ENCODE measurements at places on chromosomes 13 and 19. TPM values are rescaled to one million over a fixed set of nuclear protein-coding genes. Genes with fewer than 3 reads are reported as not detected.

Gene TTC9B
- total RNA-seq: not detected

DNA sequence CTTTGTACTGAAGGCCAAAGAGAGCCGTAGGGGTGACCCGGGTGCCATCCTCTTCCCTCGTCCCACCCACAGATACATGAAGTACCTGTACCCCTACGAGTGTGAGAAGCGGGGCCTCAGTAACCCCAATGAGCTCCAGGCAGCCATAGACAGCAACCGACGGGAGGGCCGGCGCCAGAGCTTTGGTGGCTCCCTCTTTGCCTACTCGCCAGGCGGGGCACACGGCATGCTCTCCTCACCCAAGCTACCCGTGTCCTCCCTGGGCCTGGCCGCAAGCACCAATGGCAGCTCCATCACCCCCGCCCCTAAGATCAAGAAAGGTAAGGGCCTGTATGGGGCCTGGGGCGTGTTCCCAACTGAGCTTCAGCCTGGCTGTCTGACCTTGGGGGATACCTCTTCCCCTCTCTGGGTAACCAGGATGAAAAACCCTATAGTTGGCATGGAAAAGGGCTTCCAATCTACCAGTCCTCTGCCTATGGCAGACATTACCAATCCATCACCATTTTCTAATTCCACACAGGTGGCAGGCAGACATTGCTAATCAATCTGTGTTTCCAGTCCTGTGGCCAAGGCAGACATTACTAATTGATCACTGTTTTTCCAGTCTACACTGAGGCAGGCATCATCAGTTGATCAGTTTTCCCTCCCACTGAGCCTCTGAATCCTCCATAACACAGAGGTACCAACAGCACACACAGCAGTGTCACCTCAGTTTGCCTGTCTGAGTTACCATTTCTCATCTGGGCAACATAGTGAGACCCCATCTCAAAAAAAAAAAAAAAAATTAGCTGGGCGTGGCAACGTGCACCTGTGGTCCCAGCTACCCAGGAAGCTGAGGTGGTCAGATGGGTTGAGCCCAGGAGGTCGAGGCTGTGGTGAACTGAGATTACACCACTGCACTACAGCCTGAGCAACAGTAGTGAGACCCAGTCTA is 19.1 kb upstream of the WDR18 start:
- DNase-seq: no peak

GRCh38 chr13:22487932-22488331 is 692.8 kb upstream of the SGCG start:
- DNase-seq: no peak

GRCh38 chr19:28428663-28429348 is 784.1 kb downstream of the UQCRFS1 start:
- no peak for DNase-seq

GRCh38 chr19:52741951-52742485 is 7.2 kb upstream of the ZNF611 start:
- no peak for DNase-seq

Gene NLRP5
- not detected for total RNA-seq

DNA sequence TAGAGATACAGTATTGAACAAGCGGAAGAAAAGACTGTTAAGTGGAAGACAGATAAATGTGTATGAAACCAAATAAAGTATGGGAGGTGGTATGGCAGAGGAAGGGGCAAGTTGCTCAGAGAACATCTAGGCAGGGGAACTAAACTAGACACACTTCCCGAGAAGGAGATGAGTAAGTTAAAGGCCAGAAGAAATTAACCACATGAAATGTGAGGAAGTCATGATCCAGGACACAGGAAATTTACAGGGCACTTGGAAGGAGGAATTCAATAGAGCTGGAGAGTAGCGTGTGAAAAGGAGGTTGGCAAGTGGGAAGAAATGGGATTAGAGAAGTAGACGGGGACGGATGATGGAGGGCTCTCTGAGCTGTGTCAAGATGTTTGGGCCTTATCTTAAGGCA is 208.8 kb downstream of the COG6 start:
- no peak for DNase-seq

- no peak for DNase-seq
Measured at GRCh38 chr19:9498183-9498902, at the start of gene ZNF560. Gene ZNF560 (minus strand): TSS chr19:9498616. CDS start chr19:9475313, 23,303 bp downstream.

- no peak for DNase-seq
Measured at GRCh38 chr19:17944301-17944700, 11.5 kb downstream of the CCDC124 start.

Gene CGB3
- total RNA-seq: not detected

- DNase-seq: no peak
Measured at GRCh38 chr13:46571189-46571908, 18.4 kb downstream of the LRCH1 start.

Gene ACP7
- not detected for total RNA-seq

DNA sequence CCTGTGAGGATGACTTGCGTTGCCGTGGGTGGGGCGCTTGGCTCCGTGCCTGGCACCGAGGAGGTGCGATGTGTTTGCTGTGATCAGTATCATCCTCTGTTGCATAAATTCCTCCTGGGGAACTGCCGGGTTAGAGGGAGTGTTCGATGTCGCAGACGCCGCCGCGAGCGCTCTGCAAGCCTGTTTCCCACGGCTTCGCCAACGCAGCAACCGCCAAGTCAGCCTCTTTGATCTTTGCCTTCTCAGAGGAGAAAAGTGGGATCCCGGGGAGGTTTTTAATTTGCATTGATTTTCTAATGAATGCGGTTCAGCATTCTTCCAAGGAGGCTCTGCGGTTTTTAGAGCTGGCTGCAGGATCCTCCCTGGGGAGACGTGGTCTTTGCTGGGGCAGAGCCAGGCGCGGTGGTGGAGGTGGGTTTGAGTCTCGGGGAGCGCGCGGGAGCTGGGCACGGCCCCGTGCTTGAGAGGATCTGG is 7.6 kb downstream of the GPR32 start:
- DNase-seq: no peak

GRCh38 chr13:111280681-111281585 is 39.5 kb upstream of the TEX29 start:
- no peak for DNase-seq

- DNase-seq: no peak
Measured at GRCh38 chr13:113179374-113180230, 21.2 kb downstream of the PROZ start.

Gene IQCN
- 21.9 TPM for total RNA-seq

DNA sequence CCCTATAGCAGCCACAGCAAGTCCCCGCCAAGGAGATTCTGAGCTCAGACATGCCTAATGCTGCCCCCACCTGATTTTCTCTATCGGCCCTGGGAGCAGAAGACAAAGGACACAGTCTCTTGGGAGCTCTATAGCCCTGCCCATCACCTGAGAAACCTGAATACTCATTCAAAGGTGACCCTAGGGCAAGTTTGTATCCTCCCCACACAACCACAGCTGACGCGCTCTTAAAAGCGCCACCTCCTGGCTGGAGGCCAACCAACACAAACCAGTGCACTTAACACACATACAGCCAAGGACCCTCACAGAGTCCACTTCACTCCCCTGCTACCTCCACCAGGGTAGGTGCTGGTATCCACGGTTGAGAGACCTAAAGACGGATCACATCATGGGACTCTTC is 8.8 kb upstream of the IGFL4 start:
- DNase-seq: no peak

DNA sequence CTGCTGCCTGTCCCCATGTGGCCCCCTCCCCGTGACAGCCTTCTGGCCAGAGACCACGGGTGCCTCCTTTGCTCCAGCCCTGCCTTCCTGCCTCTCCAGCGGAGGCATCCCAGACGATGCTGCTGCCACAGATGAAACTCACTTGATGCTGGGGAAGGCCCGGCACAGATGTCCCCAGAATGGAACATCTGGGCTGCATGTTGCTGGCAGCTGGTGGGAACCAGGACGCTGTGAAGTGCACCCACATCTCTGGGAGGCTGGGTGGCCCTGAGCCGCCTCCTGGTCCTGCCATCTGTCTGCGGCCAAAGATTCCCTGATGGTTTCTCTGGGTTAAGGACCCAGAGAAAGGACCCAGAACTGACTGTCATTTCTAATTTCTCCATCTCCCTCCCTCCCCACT is 51.9 kb upstream of the PTPRS start:
- DNase-seq: no peak

Gene ZNF536
- total RNA-seq: not detected

Gene ZNF112
- not detected for total RNA-seq

- DNase-seq: peak; percentile 82
Measured at GRCh38 chr13:23980160-23980551, 82.9 kb upstream of the C1QTNF9B start.

Gene CKM
- not detected for total RNA-seq

DNA sequence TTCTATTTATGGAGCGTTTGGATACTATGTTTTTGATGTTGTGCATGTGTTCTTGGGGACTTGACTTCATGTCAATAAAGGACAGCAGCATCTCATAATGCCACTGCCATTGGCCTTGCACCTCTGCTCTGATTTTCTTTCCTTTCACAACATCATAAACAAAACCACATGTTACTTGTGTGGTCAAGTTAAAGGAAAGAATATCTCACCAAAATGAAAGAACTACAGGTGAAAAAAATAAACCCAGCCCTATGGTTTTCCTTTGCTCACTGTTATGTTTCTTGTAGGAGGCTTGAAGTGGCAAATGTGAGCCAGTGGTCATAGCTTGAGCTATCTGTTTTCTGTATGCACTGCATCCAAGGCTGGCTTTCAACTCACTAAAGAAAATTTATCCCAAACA is 240.4 kb downstream of the KCNRG start:
- no peak for DNase-seq

Gene PPM1N
- total RNA-seq: 8.5 TPM

Gene TMEM272
- total RNA-seq: 1.7 TPM

Gene SHISA7
- not detected for total RNA-seq

- DNase-seq: no peak
Measured at GRCh38 chr13:98447881-98448641, 128.8 kb downstream of the STK24 start.

DNA sequence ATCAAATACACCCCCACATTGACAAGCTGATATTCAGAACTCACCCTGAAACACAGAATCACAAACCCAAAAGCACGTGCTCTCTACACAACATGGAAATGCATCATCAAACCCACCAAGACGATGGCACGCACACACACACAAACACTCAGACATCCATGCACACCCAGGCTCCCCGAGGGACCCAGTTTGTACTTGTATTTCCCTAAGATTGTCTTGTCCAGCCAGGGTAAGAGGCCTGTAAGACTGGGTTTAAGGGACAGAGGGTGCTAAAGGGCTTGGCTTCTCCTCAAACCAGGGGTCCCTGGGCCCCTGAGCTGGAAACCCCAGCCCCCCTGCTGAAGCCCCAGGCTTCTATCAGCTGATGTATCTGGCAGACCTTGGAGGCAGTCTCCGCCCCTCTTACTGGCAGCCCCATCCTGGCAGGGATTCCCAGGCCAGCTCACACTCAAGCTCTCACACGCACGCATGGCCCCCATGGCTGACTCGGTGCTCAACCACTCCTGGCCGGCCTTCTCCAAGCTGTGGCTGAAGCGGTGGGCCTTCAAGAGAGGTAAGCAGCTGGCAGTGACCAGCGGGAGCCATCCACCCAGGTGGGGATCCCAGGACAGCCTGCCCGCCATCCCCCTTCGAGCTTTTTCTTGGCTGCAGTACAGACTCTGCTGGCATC is 6.5 kb downstream of the ARHGEF18 start:
- no peak for DNase-seq

GRCh38 chr19:35987571-35987896 is 7.5 kb upstream of the SDHAF1 start:
- DNase-seq: no peak

Gene SLC10A2
- not detected for total RNA-seq

GRCh38 chr13:65825039-65825438 is 1405.1 kb downstream of the PCDH9 start:
- DNase-seq: no peak

Gene LRRC25
- total RNA-seq: 3.2 TPM

Gene ASPDH
- not detected for total RNA-seq

- DNase-seq: no peak
Measured at GRCh38 chr13:102721800-102722231, 27.0 kb upstream of the METTL21C start.

Gene ZMYM2
- 103 TPM for total RNA-seq

Gene SOHLH2
- not detected for total RNA-seq

Gene ZNF841
- total RNA-seq: 24.4 TPM

DNA sequence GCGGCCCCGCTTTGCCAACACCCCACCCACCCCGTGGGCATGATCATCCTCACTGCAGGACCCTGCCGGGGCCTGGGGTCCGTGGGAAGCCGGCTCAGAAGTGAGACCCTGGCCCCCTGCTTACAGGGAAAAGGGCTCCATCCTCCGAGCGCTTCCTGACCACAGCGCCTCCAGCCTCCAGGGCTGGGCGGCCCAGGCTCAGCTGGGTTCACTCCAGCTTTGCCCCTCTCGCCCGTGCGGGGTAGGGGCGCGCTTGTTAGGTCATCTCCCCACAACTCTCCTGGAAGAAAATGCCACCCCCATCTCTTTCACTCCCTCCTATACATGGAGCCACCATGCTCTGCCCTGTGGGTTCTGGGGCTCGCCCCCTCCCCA is 6.6 kb upstream of the C1QTNF9B start:
- DNase-seq: no peak

DNA sequence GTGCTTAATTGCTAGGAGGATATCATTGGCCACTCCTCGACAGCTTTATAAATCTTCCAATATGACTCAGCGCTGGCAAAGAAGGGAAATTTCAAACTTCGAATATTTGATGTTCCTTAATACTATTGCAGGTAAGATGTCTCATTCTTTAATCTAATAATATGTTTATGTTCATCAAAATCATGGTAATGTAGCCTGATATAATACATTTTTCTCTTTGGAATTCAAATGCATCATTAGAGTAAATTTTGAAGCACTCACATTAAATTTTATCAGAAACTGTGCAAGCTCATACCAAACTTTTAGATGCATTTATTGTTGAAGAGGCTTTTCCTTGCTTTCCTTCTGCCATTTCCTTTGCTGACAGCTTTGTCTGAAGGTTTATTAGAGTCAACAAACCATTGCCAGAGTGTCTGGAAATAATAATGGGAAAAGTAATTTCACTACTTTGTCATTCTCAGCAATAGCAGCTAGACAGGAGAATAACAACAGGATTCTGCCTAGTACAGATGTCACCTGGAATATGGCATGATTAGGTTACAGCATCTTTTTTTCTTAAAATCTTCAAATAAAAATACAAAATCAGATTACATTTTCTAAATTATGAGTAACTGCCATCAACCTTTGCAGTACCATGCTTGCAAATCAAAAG is 78.6 kb upstream of the MAB21L1 start:
- DNase-seq: no peak

All from T-helper 17 cell (primary cell).